Activated naive CD4-positive, alpha-beta T cell (primary cell): ENCODE measurements at places on chromosomes 7 and 10.

DNA sequence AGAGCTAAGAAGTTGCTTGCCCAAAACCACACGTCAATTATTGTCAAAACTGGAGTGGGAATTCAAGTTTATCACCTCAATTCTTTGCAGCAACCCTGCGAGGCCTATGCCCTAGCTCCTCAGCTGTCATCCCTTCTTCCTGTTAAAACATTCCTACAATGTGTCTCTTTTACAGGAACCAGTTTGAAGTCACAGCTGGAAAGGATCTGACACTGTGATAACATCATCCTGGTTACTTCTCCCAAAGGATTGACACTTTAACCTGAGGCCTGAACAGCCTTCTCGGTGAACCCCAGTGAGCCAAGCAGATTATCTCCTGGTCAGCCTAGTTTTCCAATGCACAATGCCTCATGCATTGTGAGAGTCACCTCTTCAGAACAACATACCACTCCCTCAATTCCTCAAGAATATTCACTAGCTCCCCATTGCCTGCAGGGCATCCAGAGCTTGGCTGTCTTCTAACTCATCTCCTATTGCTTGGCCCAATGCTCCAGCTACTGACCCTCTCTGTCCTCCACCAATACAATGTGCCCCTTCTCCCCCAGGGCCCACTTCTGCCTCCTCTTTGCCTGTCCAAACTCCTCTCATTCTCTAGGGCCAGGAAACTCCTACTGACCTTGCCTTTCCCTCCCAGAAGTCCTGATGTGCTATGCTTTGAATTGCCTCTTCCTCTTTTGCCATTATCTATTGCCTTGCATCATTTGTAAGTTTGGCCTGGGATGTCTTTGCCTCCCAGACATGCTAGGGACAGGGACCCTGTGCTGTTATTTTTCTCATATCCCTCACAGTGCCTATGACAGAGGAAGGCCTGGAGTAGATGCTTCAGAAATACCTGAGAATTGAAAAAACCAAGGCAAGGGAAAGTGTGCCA lies 10.4 kb upstream of the DLG5 start:
- no peak for DNase-seq

GRCh38 chr10:115092555-115093285 lies 445 bp upstream of the ATRNL1 start:
- DNase-seq = no peak

GRCh38 chr7:116380025-116380424 lies 119.5 kb upstream of the CAV2 start:
- DNase-seq = no peak

GRCh38 chr7:84076219-84076618 lies 118.4 kb downstream of the SEMA3A start:
- no peak for DNase-seq

GRCh38 chr7:88789480-88790064 lies 6.0 kb downstream of the TEX47 start:
- DNase-seq = no peak

DNA sequence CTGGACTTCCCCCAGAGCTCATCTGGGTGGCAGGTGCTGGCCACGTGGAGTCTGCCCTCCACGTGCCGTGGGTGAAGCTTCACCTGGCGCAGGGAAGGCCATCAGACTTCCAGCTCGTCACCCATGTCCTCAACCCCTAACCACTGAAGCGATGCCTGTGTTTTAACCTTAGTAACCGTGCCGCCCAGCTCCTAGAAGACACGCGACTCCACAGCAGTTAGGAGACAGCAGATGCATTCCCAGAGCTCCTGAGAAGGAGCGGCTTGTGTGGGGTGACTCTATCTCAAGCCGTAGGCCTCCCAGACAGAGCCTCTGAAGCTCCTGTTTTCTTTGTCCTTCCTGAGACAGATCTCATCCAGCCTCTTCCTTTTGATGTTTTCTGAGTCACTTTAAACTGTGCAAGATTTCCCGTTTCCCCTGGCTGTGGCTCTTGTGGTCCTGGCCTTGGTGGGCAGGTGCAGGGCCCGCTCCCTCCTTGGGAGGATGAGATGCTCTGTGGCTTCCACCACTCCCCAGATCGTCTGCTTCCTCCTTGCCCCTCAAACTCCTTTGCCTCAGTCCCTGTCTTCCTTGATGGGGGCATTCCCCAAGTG lies 41.4 kb upstream of the AP5Z1 start:
- DNase-seq = no peak

- no peak for DNase-seq
Measured at GRCh38 chr7:27117887-27118491, 12.6 kb downstream of the HOXA4 start.

GRCh38 chr7:134686786-134687185 lies 40.1 kb downstream of the BPGM start:
- DNase-seq = no peak

- DNase-seq = no peak
Measured at GRCh38 chr7:156944876-156945275, 4.6 kb upstream of the NOM1 start.
